HepG2 (cell line): ENCODE measurements at places on chromosomes 5 and 9.
A peak's percentile ranks its signal among the peaks of the same experiment; 100 is the strongest.

GRCh38 chr5:110335361-110336066, 391.0 kb downstream of the TMEM232 start:
- H3K27me3 ChIP-seq = no peaks in the 10 kb centered on the region
- no peak overlapping the region for H3K27ac ChIP-seq
- DNase-seq = no peak
- no peaks in the 10 kb centered on the region for H3K4me1 ChIP-seq
- H3K36me3 ChIP-seq = no peaks in the 10 kb centered on the region

GRCh38 chr9:87657893-87658292, 68.0 kb upstream of the CTSL start:
- DNase-seq = no peak
- H3K27ac ChIP-seq = no peak overlapping the region
- H3K4me1 ChIP-seq = peaks cover 9% of the 10 kb centered on the region; the same call in 1 of the 2 replicates
- H3K4me3 ChIP-seq = no peak overlapping the region
- no peaks in the 10 kb centered on the region for H3K27me3 ChIP-seq

DNA sequence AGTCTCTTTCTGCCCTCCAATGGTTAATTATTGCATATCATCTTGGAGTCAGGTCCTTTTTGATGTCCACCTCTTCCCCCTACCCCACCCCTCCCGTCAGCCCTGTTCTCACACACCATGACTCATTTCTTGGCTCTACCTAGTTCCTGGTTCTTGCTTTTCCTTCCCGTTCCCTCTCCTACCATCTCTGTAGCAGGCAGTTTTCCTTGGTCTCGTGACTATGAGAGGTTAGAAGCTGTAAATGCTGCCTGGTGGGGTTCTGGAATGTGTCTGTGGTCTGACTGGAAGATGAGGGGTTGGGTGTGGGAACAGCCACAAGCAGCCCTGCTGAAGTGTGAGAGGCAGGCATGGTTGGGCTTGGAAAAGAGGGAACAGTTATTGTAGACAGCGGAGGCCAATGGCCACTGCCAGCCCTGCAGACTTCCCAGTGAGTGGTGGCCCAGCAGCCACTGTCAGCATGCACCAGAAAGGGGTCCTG, 18.2 kb downstream of the SLC22A5 start:
- H3K27me3 ChIP-seq = no peaks in the 10 kb centered on the region
- H3K27ac ChIP-seq = no peak overlapping the region
- DNase-seq = no peak

DNA sequence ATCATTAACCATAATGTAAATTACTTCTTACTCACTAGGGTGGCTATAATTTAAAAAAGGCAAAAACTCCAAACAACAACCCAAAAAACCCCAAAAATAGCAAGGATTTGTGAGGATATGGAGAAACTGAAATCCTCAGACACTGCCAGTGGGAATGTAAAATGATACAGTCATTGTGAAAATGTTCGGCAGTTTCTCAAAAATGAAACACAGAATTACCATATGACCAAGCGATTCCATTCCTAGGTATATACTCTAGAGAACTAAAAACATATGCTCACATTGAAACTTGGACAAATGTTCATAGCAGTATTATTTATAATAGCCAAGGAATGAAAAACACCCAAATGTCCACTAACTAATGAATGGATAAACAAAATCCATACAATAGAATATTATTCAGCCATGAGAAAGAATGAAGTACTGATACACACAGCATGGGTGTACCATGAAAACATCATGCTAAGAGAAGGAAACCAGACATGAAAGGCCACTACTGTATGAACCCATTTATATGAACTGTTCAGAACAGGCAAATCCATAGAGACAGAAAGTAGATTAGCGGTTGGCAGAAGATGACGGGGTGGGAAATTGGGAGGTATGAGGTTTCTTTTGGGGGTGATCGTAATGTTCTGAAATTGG, 119.1 kb downstream of the MAPKAP1 start:
- no peaks in the 10 kb centered on the region for H3K27me3 ChIP-seq
- H3K4me3 ChIP-seq = no peak overlapping the region
- no peaks in the 10 kb centered on the region for H3K36me3 ChIP-seq
- H3K27ac ChIP-seq = no peak overlapping the region
- H3K4me1 ChIP-seq = peaks cover 43% of the 10 kb centered on the region

GRCh38 chr5:34522599-34523386, 133.3 kb upstream of the RAI14 start:
- H3K27me3 ChIP-seq = no peaks in the 10 kb centered on the region
- no peak overlapping the region for H3K4me3 ChIP-seq
- no peaks in the 10 kb centered on the region for H3K36me3 ChIP-seq
- DNase-seq = peak; percentile 65
- H3K4me1 ChIP-seq = peaks cover 21% of the 10 kb centered on the region
- H3K27ac ChIP-seq = no peak overlapping the region

- no peak overlapping the region for H3K4me3 ChIP-seq
- H3K27me3 ChIP-seq = no peaks in the 10 kb centered on the region
- DNase-seq = peak; percentile 4
- H3K36me3 ChIP-seq = no peaks in the 10 kb centered on the region
- no peak overlapping the region for H3K27ac ChIP-seq
Observed at GRCh38 chr5:16178745-16179372, 732 bp downstream of the MARCHF11 start.

- DNase-seq = peak; percentile 29
- H3K4me1 ChIP-seq = peaks cover 16% of the 10 kb centered on the region
- H3K4me3 ChIP-seq = no peak overlapping the region
- no peak overlapping the region for H3K27ac ChIP-seq
Observed at GRCh38 chr5:142484821-142485387, 160.1 kb upstream of the SPRY4 start.

DNA sequence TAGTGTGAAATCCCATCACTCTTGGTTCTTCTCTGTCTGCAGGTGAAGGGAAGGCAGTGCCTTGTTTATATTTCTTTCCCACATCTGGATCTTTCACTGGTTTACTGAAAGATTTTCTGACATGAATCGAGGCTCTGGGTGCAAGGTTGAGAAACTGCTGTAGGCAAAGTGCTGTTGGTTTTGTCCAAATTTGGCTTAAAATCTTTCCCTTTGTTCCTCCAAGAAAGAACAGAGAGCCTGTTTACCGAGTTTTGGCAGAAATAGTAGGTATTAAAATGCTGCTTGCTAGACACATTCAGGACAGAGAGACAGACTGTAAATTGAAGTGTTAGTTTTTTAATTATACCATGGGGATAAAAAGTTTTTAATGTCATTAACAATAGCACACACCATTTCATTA, 21.5 kb downstream of the SKP2 start:
- DNase-seq = no peak
- H3K4me3 ChIP-seq = no peak overlapping the region
- peaks cover 22% of the 10 kb centered on the region for H3K36me3 ChIP-seq
- peaks cover 22% of the 10 kb centered on the region for H3K4me1 ChIP-seq

GRCh38 chr9:16624744-16625117, 245.7 kb downstream of the BNC2 start:
- H3K4me1 ChIP-seq = no peaks in the 10 kb centered on the region
- DNase-seq = no peak
- H3K27me3 ChIP-seq = no peaks in the 10 kb centered on the region
- H3K4me3 ChIP-seq = no peak overlapping the region

DNA sequence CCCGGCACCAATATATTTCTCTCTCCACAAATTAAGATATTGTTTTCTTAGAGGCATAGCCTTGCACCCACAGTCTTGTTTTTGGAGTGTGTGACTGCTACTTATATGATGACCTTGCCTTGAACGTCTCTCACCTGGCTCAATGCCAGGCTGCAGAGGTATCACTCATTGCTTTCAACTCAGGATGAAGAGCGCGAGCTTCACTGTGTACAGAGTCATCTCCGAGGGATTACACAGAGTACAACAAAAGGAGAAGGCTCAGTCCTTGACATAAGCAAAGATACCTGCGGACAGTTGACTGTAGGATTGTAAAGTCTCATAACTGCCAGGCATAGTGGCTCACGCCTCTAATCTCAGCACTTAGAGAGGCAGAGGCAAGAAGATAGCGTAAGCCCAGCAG, 53.8 kb downstream of the CD180 start:
- H3K4me3 ChIP-seq = no peak overlapping the region
- H3K27ac ChIP-seq = peak overlapping the region; percentile 86
- H3K36me3 ChIP-seq = peaks cover 9% of the 10 kb centered on the region; the same call in 1 of the 3 replicates
- H3K27me3 ChIP-seq = no peaks in the 10 kb centered on the region
- DNase-seq = peak; percentile 65

- H3K27ac ChIP-seq = peak overlapping the region; percentile 26
- H3K36me3 ChIP-seq = no peaks in the 10 kb centered on the region
- peak; percentile 77 for DNase-seq
- no peaks in the 10 kb centered on the region for H3K27me3 ChIP-seq
- H3K4me1 ChIP-seq = peaks cover 35% of the 10 kb centered on the region
Observed at GRCh38 chr5:59768152-59769040, 125.1 kb downstream of the PDE4D start.

DNA sequence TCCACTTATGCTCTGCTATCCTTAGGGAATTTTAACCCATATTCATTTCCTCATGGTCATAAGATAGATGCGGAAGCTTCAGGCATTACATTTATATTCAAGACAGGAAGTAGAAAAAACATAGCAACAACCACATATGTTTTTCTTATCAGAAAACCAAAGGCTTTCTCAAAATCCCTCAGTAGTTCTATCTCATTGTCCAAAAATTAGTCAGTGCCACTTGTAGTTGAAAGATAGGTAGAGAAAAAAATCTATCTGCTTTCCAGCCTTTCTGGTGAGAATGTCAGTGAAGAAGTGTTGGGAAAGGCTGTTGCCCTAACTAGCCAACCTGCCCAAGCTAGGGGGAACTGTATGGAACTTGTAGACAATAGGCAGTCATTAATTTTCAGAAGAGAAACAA, 23.5 kb upstream of the MOCS2 start:
- no peaks in the 10 kb centered on the region for H3K36me3 ChIP-seq
- no peak overlapping the region for H3K27ac ChIP-seq
- H3K27me3 ChIP-seq = no peaks in the 10 kb centered on the region

GRCh38 chr9:118891213-118891612, 478.0 kb downstream of the BRINP1 start:
- no peaks in the 10 kb centered on the region for H3K4me1 ChIP-seq
- DNase-seq = no peak
- no peak overlapping the region for H3K4me3 ChIP-seq
- H3K27me3 ChIP-seq = no peaks in the 10 kb centered on the region
- no peak overlapping the region for H3K27ac ChIP-seq
- H3K36me3 ChIP-seq = no peaks in the 10 kb centered on the region

DNA sequence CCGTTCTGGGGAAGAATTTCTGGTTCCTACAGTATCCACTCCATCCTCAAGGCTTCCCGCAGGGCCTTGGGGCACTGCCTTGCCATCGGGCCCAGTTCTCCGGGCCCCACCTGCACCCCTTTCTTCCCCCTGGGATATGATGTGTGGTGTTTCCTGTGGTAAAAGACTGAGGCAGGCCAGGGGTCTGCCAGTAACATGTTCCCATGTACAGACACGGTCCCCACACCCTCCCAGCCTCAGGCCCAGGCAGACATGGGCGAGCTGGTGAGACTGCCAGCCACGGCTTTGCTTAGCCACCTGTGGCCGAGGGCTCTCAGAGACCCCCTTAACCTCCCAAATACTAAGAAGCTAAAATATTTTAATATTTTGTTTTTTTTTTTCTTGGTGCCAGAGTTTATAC, 46.0 kb downstream of the NDST1 start:
- H3K27ac ChIP-seq = no peak overlapping the region
- H3K4me3 ChIP-seq = no peak overlapping the region
- DNase-seq = no peak
- no peaks in the 10 kb centered on the region for H3K27me3 ChIP-seq

DNA sequence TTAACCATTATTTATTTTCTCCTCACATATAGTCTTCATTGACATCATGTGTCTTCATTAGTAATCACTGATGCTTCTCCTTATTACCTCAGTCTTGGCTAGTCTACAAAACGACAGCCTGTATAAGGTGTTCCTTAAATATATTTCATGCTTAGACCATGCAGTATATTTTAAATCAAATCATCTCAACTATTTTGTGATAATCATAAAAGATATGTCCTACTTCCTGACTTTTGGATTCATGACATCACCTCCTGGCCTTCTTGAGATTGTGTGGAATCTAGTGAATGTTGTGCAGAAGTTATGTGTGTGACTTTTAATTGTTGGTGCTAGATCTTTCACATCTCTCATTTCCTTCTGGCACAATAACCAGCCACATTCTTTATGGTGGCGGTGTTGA, 1339.3 kb upstream of the C9orf72 start:
- H3K4me3 ChIP-seq = no peak overlapping the region
- no peaks in the 10 kb centered on the region for H3K27me3 ChIP-seq
- no peaks in the 10 kb centered on the region for H3K4me1 ChIP-seq
- no peak overlapping the region for H3K27ac ChIP-seq
- no peak for DNase-seq

GRCh38 chr5:180171568-180172094, 37.4 kb downstream of the RASGEF1C start:
- DNase-seq = no peak
- H3K36me3 ChIP-seq = no peaks in the 10 kb centered on the region
- H3K4me1 ChIP-seq = peaks cover 20% of the 10 kb centered on the region
- H3K4me3 ChIP-seq = no peak overlapping the region
- H3K27me3 ChIP-seq = no peaks in the 10 kb centered on the region; the same call in none of the 2 replicates
- H3K27ac ChIP-seq = no peak overlapping the region

DNA sequence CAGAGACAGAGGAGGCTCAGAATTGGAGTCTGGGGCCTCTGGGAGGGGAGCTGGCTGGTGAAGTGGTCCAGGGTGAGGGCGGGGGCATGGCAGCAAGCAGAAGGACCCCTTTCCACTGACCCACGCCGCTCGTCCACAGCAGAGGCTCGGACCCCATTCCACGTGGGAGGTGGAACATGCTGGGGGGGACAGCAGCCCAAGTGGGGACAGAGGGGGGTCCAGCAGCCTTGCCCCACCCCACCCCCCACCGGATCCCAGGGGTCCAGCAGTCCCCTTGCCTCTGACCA, 25.4 kb upstream of the NKD2 start:
- H3K27me3 ChIP-seq = peaks cover 29% of the 10 kb centered on the region
- no peak overlapping the region for H3K27ac ChIP-seq
- no peak overlapping the region for H3K4me3 ChIP-seq
- DNase-seq = no peak
- H3K4me1 ChIP-seq = peaks cover 20% of the 10 kb centered on the region

DNA sequence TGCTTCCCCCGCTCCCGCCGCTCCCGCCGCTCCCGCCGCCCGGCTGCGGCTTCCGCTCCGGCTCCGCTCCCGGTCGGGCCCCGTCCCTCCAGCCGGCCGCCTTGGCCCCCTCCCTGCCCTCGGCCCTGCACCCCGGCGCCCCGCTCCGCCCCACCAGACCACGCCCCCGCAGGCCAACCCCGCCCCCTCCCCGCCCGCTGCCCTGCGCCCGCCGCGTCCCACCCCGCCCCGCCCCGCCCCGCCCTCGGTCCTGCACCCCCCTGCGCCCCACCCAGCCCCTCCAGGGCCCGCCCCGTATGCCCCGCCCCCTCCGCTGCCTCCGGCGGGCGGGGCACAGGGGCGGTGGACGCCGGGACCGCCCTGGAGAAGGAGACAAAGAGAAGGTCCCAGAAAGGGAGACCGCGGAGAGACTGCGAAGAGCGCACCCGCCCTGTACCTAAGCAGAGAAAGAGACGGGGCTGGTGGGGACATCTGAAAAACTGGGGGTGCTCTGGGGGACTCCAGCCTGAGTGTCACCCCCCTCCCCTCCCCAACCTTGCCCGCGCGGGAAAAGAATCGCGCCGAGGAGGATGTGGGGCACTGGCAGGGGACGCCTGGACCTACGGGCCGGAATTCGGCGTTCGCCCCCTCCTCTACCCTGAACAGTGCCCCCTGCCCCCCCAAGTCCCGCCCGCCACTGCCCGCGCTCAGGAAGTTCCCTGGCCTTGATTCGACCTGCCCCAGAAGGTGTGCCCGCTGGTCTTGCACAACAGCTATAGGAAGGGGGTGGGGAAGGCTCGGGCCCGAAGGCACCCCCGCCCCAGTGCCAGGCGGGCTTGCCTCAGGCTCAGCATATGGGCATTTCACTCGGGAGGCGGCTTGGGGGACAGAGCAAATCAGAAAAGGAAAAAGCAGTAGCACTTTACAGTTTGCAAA, 42.8 kb upstream of the STXBP1 start:
- H3K4me3 ChIP-seq = peak overlapping the region; percentile 86
- H3K36me3 ChIP-seq = no peaks in the 10 kb centered on the region
- peaks cover 58% of the 10 kb centered on the region for H3K4me1 ChIP-seq
- H3K27me3 ChIP-seq = no peaks in the 10 kb centered on the region; the same call in 1 of the 2 replicates
- peak overlapping the region; percentile 46 for H3K27ac ChIP-seq
